Type B pancreatic cell (in vitro differentiated cells): ENCODE measurements at places on chromosomes 13 and 19. TPM values are rescaled to one million over a fixed set of nuclear protein-coding genes. Genes with fewer than 3 reads are reported as not detected.

ZIK1 gene
- 11.5 and 17.6 TPM in 2 replicates for total RNA-seq

ZNF471 gene
- 0.05 TPM in 1 of 2 replicates, not detected in the other for total RNA-seq

PLPP2 gene
- total RNA-seq = 7.6 and 8.6 TPM in 2 replicates

ZNF491 gene
- 3.7 and 8.8 TPM in 2 replicates for total RNA-seq

GRCh38 chr19:39590265-39590664 is 12.1 kb upstream of the LGALS13 start:
- DNase-seq = no peak

DNA sequence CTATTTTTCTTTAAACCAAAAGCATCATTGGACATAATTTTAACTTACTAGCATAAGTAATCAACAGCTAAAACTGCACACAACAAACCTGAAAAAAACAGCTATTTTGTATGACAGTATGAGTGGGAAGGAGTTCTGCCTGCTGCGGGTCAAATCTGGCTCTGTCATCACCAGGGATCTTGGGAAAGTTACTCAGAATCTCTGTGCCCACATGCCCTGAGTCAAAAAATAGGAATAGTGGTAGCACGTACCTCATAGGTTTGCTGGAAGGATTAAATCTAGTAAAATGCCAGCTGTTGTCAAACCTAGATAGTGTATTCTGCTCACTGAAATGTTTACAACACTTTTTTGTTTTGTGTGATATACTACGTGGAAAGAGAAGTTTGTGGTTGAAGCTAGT is 1.1 kb downstream of the CLN5 start:
- no peak for DNase-seq

GRCh38 chr19:1066251-1066747 is 668 bp upstream of the ARHGAP45 start:
- DNase-seq = no peak

GRCh38 chr19:30066781-30067759 is 125.0 kb downstream of the URI1 start:
- peak; percentile 61 for DNase-seq

DNA sequence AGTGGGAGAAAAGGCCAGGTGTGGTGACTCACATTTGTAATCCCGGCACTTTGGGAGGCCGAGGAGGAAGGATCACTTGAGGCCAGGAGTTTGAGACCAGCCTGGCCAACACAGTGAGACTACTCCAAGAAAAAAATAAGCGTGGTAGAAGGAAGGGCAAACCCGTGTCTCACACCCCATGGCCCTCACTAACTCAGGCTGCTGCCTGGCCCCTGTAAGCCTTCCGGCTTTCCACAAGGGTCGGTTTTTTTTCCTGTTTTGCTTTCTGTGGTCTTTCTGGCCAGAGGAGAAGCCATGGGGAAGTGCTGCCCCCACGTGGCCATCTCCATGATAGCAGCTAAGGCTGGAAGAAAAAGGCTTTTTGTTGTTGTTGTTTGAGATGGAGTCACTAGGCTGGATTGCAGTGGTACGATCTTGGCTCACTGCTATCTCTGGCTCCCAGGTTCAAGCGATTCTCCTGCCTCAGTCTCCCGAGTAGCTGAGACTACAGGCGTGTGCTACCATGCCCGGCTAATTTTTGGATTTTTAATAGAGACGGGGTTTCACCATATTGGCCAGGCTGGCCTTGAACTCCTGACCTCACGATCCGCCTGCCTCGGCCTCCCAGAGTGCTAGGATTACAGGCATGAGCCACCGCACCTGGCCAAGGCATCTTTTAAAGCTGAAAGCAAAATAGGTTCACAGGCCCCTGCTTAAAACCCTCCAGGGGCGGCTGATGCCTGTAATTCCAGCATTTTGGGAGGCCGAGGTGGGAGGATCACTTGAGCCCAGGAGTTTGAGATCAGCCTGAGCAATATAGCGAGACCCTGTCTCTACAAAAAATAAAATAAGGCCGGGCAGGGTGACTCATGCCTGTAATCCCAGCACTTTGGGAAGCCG is 7.5 kb upstream of the ARHGEF18 start:
- DNase-seq = peak; percentile 92

DNA sequence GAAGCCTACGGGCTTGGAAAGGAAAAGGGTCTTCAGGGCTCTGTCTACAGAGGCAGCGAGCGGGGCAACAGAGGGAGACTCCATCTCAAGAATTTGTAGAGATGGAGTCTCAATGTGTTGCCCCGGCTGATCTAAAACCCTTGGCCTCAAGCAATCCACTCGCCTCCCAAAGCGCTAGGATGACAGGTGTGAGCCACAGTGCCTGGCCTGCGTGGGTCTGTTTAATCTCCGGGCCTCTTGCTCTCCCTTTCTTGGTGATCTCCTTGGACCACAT is 8.1 kb downstream of the RPS9 start:
- DNase-seq = no peak

GRCh38 chr13:113418722-113419049 is 34.6 kb downstream of the ADPRHL1 start:
- no peak for DNase-seq

- DNase-seq = no peak
Measured at GRCh38 chr13:102846261-102847015, 606 bp downstream of the ERCC5 start.

- DNase-seq = no peak
Measured at GRCh38 chr13:92804346-92804745, 422.3 kb upstream of the GPC6 start.

DNA sequence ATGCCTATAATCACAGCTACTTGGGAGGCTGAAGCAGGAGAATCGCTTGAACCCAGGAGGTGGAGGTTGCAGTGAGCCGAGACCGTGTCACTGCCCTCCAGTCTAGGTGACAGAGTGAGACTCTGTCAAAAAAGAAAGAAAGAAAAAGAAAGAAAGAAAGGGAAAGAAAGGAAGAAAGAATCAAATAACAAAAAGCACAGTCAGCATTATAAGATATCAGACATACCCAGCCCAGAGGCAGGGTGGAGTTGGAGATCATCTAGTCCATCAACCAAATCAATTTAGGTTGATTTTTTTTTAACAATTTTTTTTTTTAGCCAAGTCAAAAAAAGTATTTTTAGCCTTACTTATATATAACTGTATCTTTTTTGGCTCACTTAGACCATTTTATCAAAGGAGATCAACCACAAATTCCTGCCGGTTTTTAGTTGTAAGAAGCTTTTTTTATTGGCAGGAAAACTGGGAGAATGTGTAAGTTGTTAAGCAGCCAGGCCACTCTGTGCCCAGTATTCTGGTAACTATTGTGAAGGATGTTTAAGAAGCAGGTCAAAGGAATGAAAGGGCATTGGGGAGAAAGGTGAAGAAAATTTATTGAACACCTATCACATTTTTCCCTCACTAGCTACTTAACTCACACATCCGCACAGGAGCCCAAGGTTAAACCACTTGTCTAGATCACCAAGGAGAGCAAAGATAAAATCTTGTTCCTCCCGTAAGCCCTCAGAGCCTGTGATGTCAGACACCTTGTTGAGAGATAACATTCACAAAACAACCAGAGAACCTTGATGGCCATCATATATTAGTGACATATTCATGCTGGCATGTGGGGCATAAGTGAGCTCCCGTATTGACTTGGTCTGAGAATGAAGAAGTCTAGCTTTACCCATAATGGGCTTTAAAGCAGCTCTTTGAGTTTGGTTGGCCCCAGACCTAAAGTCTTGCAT is 91.8 kb downstream of the COL4A2 start:
- no peak for DNase-seq

- no peak for DNase-seq
Measured at GRCh38 chr13:37701306-37701705, 102.7 kb upstream of the POSTN start.

- DNase-seq = no peak
Measured at GRCh38 chr19:18514800-18515682, 6.8 kb downstream of the ELL start.
